ENCODE measurements at places on chromosomes 12 and 14. TPM values are rescaled to one million over a fixed set of nuclear protein-coding genes. Genes with fewer than 3 reads are reported as not detected.

- DNase-seq: no peak
These were observed 29.1 kb downstream of the C14orf132 start for GRCh38 chr14:96067985-96068930.

DNA sequence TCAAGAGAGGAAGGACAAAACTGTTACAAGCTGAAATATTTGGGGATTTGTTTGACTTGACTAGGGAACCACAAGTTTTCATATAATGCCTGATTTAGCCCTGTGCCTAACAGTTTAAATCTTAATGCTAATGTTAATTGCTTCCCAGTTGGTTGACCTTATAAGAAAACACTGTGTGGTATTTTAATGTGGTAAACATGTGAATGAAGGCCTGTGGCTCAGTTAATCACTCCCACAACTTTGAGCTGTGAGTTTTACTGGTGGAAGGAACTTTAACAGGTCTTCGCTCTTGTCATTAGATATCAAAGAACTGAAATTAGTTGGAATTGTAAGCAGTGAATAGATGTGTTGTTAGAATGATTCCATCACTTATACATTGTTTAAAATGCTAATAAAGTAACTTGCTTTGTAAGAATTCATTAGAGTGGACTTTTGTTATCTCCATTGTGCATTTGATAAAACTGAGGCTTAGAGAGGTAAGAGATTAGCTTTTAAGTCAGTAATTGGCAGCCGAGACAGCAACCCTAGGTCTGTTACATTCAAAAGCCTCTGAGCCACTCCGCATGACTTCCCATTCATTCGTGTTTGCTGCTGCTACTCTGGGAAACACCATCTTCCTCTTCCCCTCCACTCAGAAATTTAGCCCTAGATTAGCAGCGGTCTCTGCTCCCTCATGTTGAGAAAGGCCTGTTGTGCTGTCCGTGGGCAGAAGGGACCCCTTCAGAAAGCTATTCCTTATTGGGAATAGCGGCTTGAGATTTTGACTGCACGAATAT, 1.0 kb upstream of the TBK1 start:
- DNase-seq: no peak

- no peak for DNase-seq
These were observed 2.7 kb upstream of the CDKN1B start for GRCh38 chr12:12714276-12715021.

- no peak for DNase-seq
These were observed 992 bp downstream of the CPSF2 start for GRCh38 chr14:92122761-92123160.

Gene ACRBP
- 0.60 TPM for total RNA-seq

Gene BICDL1
- 13.4 TPM for total RNA-seq

Gene TAS2R13
- total RNA-seq: 0.41 TPM
